Stimulated activated CD4-positive, alpha-beta T cell treated with anti-CD3 and anti-CD28 coated beads, Interleukin-1b, Interleukin-23, amount 100 ng/mL, for 48 hours (primary cell): ENCODE measurements at places on chromosomes 13 and 19.

- DNase-seq: no peak
Measured at GRCh38 chr19:35265900-35266519, 2.8 kb upstream of the USF2 start.

DNA sequence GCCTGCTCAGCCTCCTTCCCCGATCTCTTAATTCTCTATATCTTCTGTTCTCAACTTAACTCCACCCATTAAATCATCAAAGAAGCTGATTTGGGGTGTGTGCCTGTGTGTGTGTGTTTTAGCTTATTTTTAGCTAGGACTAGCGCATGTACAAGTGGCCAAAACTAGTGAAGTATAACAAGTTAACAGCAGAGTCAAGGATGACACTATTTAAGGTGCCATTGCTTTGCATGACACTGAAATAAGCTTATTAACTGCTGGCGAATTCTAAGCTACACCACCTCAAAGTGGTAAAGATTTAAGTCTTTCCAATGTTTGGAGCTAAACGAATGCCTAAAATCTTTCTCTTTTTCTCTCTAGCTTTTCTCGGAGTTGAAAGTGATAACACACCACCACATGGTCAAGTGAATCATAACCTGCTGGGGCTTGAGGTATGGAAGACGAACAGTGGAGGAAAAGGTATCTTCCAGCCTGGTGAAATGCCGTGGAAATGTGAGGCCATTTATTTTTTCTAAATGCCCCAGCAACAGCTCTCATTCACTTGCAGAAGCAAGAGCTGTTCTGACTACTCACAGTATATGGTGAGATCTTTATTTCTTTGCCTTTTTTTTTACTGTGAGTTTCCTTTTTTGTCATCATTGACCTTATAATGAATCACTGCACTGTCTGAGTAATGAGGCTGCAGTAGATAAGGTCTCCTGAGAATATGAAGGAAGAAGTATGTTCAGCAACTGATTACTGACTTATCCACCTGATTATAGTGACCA lies 570.3 kb downstream of the PCDH9 start:
- DNase-seq: no peak

DNA sequence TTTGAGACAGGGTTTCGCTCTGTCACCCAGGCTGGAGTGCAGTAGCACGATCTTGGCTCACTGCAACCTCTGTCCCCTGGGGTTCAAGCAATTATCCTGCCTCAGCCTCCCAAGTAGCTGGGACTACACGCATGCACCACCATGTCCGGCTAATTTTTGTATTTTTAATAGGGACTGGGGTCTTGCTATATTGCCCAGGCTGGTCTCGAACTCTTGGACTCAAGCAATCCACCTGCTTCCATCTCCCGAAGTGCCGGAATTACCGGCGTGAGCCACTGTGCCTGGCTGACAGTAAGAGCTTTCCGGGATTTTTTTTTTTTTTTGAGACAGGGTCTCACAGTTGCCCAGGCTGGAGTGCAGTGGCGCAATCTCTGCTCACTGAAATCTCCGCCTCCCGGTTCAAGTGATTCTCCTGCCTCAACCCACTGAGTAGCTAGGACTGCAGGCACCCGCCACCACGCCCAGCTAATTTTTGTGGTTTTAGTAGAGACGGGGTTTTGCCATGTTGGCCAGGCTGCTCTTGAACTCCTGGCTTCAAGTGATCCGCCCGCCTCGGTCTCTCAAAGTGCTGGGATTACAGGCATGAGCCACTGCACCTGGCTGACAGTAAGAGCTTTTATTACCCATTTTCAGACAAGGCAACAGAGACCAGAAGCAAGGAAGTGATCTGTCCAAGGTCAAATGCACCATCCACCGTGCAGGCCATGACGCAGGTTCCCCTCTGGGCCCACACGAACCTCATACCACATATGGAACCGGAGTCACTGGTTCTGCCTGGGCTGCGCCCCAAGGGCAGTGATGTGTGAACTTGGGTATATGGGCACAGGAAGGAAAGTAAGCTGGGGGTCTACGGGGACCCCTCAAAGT lies 21.0 kb downstream of the RFX1 start:
- no peak for DNase-seq

DNA sequence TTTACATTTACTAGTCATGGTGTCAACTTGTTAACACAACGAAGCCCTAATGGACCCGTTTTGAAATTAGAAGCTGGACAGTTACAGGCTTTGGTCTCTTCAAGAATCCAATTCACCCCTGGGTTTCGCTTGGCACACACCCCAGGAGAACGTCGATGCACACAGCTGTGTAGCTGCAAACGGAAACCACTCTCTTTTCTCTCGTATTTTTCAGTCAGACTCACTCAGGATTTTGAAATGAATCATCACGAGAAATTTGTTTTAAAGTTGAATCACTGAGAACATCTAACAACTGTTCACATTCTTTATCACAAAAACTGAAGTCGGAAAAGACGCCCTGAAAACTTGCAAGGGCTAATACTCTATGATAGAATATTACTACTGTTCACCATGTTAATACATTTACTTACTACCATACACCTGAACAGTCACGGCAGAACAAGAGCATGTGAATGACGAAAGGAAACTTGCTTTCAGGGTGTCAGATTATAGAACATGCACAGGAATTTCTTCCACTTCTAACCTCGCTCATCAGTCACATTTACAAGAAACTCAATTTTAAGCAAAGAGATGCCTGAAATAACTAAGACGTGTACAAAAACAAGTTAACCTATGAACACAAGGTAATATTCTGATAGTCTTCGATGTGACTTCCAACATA lies 4.7 kb downstream of the PNMA8A start:
- no peak for DNase-seq

DNA sequence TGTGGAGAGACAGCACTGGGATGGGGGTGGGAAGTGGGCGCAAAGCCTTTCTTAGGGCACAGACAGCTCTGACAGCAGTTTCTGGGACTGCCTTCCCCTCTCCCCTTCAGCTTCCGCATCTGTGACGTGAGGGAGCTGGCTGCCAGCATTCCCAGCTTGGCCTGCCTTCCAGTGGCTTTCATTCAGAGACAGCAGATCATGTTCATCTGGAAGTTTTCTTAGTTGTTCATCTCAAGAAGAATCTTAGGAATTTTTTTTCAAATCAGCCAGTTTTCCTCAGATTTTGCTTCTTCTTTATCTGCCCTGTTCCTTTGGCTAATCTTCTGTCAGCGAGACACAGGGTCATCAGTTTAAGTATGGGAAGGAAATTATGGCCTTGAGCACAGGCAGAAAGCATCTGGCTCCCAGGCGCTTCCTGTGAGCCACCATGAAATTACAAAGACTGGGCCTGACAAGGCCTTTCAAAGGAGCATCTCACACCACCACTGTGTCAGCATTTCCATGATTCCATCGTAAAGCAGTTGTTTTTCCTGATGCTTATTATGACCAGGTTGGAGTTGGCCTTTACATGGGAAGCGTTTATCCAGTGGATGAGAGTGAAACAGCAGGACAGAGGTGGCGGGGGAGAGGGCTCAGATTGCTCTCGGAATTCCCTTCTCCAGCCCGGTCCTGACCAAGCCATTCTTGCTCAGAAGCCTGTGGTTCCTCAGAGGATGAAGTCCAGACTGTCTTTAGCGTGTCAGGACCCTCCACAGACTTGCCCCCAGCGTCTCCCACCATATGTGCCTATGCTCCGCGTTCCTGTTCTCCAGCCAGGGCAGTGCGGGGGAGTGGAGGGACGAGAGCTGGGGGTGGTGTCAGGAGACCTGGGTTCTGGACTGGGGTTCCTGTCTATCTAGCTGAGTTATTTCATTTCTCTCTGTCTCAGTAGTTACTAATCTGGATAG lies 43.6 kb downstream of the ARHGAP35 start:
- DNase-seq: no peak

DNA sequence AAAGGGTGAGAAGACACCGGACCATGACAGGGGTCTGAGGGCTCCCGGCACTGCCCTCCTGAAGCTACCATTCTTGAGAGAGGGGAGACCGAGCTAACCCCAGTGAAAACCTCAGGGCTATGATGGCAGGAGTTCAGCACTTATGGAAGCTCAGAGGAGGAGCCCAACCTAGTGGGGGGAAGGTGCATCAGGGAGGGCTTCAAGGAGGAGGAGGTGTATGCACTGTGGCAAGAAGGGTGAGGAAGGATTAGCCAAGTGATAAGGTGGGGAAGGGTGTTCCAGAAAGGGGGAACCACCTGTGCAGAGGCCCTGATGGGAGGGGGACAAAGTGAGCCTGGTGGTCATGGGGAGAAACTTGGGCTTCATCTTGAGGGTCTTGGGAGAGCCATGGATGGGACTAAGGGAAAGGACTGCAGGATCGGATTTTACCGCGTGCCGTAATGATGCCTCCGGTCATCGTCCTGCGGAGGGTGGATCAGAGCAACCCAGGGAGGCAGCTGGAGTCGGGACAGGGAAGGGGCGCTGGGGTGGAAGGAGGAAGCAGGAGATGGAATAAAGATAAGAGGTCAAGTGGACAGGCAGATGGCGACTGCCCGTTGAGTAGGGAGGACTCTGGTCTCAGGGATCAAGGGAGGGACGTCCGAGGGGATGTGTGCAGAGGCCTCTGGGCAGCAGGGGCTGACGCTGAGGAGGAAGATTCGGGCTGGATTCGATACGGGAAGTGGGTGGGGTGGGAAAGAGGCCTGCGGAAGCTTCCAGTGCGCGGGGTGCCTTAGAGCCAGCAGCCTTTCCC lies 13.3 kb upstream of the PSMD8 start:
- DNase-seq: no peak

GRCh38 chr19:50739914-50740426 lies 16.8 kb downstream of the CLEC11A start:
- no peak for DNase-seq

- DNase-seq: no peak
Measured at GRCh38 chr19:2978772-2979171, 1.4 kb downstream of the TLE6 start.

- no peak for DNase-seq
Measured at GRCh38 chr19:39817888-39818561, 15.9 kb downstream of the DYRK1B start.

DNA sequence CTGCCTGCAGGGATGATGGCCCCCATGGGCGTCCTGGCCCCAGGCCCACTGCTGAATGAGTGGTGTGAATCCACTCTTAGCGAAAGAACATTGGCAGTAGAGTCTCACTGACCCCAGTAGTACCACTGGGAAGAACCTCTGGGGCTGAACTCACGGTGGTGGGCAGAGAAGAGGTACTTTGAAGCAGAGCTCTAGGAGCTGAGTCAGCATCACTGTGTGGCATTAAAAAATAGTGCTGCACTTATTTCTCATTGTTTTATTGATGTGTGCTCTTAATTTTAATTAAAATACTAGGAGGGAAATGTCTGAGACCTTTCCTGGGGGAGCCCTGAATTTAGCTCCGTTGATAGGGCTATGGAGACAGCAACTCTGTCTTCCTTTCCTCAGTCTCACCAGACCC lies 61.3 kb downstream of the CBY2 start:
- no peak for DNase-seq

- no peak for DNase-seq
Measured at GRCh38 chr19:57242821-57243220, 2.4 kb downstream of the ZNF805 start.

DNA sequence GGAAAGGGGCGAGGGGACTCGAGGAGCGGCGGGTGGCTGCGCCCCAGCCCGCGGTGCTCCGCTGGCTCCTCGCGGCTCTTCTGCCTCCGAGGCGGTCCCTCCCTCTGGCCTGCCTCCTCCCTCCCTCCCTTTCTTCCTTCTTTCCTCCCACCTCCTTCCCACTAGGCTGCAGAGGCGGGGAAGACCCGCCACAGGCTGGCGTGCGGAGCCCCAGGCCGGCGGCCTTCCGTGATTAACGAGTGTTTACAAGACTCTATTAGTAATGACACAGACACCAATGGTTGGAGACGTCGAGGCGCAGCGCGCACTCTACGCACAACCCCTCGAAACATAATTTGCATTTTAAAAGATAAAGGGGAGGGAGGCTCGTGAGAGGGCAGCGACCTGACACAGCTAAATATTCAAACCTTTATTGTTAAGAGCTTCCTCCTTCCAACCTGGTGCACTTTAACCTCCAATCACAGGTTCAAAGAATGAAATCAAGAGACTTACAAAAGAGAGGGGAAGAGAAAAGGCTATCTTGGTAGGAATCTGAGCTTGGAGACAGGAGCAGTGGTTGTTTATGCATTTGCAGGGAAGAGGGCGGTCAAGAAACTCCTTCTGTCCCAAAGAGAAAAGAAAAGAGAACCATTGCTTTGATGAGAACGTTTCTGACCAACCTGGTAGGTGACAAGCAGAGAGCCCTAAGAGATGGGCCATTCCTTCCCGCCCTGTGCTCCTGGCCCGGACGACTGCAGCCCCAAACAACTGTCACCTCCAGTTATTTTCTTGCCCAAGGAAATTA lies at the start of gene CDX2:
CDX2 (minus strand) TSS at position 234 of the 784 bp plus-strand sequence. CDS start 309 bp downstream, outside the sequence.
- no peak for DNase-seq

DNA sequence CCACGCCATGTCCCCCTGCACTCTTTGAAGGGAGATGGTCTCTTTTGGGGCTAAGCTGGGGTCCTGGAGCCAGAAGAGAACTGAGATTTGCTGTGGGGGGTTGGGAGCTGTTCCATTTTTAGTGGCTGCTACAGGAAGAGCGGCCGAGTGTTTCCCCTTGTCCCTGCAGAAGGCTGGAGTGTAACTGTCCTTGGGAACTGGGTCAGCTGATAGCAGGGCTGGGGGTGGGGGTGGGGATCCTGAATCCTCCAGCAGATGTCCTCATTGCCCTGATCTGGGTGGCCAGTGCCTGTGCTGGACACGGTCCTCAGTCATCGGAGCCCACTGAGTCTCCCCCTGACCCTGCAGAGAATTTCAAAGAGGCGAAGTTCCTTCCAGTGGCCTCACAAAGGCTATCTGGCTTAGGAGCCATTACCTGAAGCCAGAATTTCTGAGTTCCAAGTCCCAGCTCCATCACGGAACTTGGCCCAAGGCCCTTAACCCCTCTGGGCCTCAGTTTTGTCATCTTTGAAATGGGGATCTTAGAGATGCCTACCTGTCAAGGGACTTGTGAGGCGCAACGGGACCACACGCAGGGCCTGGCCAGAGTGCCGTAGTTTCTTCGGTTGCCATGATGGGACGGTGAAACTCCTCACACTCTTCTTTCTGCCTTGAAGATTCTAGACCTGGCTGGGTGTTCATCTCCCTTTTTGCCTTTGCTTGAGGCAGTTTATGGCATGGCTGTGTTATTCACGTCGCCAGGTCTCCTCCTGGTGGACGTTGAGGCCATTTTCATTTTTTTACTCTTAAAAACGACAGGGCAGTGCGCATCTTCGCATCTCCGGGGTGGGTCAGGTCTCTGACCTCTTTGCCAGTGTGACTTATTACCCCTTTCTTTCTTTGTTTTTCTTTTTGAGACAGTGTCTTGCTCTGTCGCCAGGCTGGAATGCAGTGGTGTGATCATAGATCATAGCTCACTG lies 51.9 kb downstream of the DNM2 start:
- DNase-seq: no peak

GRCh38 chr19:17340302-17340870 lies 3.0 kb downstream of the GTPBP3 start:
- no peak for DNase-seq

- no peak for DNase-seq
Measured at GRCh38 chr19:58548859-58549663, 5.2 kb downstream of the TRIM28 start.
